Cerebellar nuclear complex (tissue), 1 donor: ENCODE measurements at places on chromosomes 6 and 20.

GRCh38 chr6:153944201-153944600 lies 94.8 kb upstream of the OPRM1 start:
- no peak for DNase-seq

DNA sequence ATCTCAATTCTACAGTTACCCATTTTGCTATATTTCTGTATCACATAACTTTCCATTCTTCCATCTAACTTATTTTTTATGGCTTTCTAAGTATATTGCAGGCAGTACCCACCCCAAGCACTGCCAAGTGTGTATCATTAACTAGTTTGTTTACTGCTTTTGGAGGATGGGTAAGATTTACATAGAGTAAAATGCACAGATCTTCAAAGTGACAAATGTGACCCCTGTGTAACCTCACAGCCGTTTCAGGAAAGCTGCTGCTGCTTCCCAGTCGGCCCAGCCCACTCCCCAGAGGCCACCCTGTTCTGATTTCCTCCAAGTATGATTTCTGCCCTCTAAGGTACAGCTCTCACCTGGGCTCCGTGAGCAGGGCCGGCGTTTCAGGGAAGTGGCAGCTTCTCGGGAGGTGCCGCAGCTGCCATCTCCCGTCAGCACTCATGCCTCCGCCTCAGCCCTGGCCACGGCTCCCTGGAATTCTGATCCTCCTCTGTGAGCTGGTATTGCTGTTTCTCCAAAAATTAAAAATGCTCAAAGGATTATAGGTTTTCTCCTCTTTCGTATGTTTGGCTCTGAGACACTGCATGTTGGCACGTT lies 15.0 kb upstream of the MAP1LC3A start:
- DNase-seq, result no peak

DNA sequence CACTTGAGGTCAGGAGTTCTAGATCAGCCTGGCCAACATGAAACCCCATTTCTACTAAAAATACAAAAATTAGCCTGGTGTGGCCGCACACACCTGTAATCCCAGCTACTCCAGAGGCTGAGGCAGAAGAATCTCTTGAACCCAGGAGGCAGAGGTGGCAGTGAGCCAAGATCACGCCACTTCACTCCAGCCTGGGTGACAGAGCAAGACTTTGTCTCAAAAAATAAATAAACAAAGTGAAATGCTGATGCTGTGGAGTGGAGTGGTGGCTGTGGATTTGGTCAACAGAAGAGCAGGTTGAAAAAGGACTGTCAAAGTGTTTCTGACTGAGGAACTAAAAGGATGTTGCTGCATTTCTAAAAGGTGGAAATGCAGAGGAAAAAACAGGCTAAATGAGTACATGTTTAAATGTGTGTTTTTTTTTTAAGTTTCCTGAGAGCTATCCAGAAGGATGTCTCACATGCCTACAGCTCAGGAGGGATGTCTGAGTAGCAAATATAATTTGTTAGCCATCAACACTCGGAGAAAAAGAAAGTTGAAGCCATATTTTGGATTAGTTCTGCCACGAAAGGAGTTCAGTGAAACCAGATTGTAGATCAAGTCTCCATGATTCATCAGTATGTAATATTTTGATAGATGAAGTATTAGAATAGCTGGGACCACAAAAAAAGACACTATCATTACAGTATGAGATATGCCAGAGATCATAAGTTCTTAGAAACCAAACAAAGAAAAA lies 621.1 kb upstream of the ADGRB3 start:
- no peak for DNase-seq

GRCh38 chr6:124963831-124964763 lies 1.9 kb downstream of the RNF217 start:
- DNase-seq, result no peak

GRCh38 chr6:27775796-27776184 lies 136.4 kb downstream of the OR2B2 start:
- DNase-seq, result no peak

- no peak for DNase-seq
These were observed 628.2 kb downstream of the CDH26 start for GRCh38 chr20:60586269-60587050.

DNA sequence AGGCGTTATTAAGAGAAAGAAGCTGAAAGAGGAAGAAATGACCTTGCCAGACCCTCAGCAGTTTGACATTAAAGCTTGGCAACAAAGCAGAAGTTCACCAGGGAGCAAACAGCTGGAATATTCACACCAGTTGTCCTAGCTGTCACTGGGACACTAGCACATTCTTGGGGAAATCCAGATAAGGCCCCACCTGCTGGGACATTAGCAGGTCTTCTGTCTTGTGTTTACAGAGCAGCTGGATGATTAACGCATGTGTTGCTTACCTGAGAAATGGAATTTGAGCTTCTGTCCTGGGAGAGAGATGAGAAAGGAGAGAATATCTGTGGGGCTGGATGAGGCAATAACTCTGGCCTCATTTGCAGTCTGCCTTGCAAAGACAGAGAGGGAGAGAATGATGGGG lies 137.6 kb upstream of the RIN2 start:
- DNase-seq, result no peak

- DNase-seq, result no peak
These were observed 793 bp upstream of the FAM50B start for GRCh38 chr6:3848380-3848779.

DNA sequence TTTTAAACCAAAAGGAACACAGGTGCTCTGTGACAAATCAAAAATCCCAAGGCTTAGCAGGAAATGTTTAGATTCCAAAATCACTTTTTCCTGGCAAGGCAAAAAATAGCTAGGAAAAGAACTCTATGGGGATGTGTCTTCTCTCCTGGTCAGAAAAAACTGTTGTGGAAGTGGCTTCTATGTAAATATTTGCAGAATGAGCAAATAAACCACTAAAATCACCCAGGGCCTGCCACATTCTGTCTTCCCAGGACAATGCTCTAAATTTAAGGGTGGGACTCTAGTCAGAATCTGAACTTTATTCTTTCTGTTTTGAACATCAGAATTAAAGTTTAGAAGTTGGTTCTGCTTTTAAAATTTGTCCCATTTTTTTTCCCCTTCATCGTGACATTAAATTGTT lies 29.3 kb downstream of the GCM1 start:
- no peak for DNase-seq

DNA sequence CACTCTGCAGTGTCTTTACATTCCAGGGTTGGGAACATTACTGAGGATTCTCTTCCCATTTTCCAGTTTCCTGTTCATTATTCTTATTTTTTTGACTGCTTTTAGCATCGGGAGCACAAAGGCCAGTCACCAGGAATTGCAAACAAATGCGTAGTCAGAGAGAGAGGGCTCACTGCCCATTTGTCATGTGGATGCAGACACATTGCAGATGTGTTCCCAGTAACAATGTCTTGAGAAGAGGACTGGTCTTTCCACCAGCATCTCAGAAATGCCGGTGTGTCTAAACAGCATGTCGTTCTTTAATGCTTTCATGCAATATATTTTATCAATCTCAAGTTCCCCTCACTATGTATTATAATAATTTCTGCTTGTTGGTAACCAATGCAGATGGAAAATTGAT lies 952 bp upstream of the TAAR6 start:
- DNase-seq, result no peak

GRCh38 chr6:130560231-130560630 lies 194.4 kb downstream of the TMEM200A start:
- no peak for DNase-seq

DNA sequence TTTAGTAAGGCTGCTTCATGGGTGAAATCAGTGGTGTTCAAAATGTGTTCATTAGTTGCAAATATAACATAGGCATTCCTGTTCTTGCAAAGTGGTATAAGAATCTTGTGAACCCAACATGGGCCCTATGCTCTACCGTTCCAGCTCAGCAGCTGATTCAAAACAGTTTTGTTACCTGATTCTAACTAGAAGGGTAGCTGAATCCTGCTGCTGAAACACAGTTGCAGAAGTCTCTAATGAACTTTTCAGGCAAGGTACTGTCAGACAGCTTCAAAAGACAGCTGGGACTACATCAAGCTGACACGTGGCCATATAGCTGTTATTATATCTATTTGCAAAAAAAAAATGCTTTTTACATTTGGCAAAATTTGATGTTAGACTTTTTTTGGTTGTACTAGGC lies 22.7 kb downstream of the THEMIS start:
- no peak for DNase-seq

- no peak for DNase-seq
These were observed 21.7 kb upstream of the TBC1D20 start for GRCh38 chr20:483815-484644.

- no peak for DNase-seq
These were observed at the start of gene JPH2 for GRCh38 chr20:44187054-44187771. Gene JPH2 (minus strand): TSS chr20:44187188. CDS start chr20:44186705, 483 bp downstream.

DNA sequence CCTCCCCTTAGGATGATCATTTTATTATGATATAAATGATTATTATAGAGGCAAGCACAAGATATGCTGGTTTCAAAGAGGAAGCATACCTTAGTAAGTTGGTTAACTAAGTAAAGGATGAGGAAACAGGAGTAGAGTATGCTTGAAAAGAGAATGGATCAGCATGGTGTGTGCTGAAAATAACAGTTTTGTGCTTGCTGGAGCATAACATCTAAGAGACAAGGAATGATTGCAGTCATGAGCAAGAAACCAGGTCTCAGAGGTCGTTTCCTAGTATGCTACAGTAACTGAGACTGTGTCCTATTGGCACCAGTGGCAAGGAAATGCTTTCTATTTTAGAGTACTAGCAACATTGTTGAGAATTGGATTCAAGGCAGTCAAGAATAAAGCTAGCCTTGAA lies 34.1 kb downstream of the CDC40 start:
- no peak for DNase-seq

- DNase-seq, result no peak
These were observed 575 bp upstream of the MICAL1 start for GRCh38 chr6:109456111-109456583.

GRCh38 chr6:47709160-47709559 lies 10.8 kb downstream of the ADGRF4 start:
- DNase-seq, result no peak
